ENCODE measurements at places on chromosomes 6 and 20.
A peak's percentile ranks its signal among the peaks of the same experiment; 100 is the strongest.

DNA sequence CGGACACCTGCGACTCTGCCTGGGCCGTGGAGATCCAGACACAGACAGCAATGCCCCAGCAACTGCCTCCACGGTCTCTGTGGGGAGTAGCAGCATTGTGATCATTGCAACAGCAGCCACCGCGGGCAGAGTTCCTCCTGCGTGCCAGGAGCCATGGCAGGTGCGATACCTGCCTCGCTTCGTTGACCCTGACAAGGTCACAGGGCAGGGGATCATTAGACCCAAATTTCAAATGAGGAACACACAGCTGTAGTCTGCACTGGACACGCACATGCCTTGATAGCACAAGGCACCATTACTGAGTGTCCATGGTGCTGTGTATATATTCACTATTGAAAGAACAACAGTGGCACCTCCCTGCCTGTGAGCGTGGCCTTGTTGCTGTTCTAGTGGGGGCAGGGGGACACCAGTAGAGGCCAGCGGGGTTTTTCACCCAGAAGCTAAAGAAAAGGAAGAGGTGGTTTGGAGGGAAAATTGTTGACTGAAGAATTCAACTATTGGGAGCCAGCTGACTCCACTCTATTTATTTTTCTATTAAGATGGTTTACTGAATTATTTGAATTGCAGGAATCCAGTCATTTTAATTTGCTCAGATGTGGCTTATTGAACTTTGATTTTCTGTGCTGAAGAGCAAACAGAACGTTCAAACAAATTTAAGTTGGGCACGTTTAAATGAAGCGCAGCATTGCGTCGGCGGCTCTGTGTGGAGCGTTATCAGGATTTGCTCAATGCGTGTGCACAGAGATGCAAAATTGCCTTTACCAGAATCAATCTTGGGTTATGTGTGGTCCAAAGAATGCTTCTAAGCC, 60.2 kb upstream of the RPS6KA2 start:
- no peak for DNase-seq

DNA sequence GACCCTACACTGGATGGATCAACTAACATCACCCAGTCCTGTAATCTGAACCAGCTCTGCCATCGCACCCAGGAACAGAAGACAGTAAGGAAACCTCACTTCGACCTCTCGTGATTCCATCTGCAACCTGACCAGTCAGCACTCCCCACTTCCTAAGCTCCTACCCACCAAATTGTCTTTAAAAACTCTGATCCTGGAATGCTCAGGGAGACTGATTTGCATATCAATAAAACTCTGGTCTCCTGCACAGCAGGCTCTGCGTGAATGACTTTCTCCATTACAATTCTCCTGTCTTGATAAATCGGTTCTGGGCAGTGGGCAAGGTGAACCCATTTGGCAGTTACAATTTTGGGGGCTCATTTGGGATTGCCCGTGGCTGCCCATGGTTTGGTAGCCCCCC, 18.3 kb upstream of the AGPAT4 start:
- no peak for DNase-seq

GRCh38 chr20:31594558-31595379, 10.3 kb upstream of the ID1 start:
- DNase-seq, result no peak

GRCh38 chr6:2061880-2062279, 183.5 kb downstream of the GMDS start:
- DNase-seq, result no peak

DNA sequence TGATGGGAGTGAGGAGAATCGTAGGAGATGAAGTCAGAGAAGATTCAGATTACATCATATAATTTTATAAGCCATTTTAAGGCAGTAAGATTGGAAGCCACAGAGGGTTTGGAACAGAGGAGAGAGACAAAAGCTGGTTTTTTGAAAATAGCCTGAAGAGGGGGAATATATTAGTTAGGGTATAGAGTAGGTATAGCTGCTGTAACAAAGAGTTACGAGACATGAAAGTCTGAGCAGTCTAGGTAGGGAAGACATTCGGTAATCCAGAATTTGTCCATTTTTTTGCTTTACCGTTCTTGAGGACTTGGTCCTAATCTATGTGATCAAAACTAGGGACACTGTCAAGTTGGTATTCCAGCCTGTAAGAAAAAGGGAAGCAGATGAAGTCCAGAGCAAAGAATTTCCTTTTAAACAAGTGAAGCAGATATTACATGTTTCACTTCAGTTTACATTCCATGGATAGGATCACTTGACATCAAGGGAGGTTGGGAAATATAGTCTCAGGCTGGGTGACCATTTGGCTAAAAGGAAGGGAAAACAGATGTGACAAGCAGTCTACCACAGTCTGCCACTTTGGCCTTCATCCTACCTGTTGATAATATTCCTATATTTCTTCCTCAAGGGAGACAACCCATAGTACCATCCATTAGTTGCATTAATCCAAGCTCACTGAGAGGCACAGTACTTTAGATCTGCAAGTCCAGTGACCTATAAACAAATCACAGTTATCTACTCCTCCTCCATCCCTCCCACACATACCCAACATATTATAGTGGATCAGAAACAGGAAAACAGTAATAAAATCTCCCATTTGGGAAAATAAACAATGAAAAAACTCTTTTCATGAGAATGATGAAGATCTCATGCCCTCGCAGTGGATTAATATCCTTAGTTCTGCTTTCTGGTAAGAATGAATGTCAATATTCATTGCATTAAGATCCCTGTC, 10.2 kb downstream of the FAM135A start:
- no peak for DNase-seq

DNA sequence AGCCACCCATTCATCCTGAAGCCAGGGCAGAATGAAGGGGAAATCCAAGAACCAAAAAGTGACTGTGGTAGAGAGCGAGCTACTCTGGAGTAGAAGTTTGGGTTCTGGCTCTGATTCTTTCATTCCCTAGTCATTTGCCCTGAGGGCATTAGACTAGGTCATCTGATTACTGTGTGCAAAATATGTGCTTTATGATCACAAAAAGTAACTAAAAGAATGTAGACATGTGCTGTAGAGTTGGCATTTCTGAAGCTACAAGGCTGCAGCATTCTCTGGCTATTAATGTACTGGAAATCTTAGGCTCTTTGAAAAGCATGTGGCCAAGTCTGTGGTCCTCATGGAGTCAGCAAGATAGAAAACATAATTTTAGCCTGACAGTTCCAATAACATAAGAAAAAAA, 94.2 kb downstream of the TBC1D7 start:
- DNase-seq, result no peak

- DNase-seq, result peak; percentile 71
Measured at GRCh38 chr20:43507150-43508080, at the start of gene L3MBTL1. L3MBTL1 (plus strand) TSS chr20:43507697; CDS start chr20:43513504, 5,807 bp downstream.

DNA sequence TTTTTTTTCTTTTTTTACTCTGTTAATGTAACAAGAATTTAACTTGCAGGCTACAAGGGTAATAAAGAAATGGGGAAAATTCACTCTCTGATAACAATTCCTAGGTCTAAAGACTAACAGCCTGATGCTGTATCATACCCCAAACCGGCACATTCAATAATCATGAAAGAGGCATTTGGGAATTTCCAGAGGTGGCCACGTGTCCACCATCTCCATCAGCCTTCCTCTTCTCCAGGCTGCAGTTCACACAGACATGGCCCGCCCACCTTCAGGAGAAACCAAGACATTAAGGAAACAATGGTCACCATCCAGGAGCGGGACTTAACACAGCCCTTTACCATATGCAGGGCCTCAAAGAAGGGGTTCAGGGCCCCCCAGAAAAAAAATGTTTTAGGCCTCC, 44.8 kb downstream of the PDE10A start:
- DNase-seq, result no peak

DNA sequence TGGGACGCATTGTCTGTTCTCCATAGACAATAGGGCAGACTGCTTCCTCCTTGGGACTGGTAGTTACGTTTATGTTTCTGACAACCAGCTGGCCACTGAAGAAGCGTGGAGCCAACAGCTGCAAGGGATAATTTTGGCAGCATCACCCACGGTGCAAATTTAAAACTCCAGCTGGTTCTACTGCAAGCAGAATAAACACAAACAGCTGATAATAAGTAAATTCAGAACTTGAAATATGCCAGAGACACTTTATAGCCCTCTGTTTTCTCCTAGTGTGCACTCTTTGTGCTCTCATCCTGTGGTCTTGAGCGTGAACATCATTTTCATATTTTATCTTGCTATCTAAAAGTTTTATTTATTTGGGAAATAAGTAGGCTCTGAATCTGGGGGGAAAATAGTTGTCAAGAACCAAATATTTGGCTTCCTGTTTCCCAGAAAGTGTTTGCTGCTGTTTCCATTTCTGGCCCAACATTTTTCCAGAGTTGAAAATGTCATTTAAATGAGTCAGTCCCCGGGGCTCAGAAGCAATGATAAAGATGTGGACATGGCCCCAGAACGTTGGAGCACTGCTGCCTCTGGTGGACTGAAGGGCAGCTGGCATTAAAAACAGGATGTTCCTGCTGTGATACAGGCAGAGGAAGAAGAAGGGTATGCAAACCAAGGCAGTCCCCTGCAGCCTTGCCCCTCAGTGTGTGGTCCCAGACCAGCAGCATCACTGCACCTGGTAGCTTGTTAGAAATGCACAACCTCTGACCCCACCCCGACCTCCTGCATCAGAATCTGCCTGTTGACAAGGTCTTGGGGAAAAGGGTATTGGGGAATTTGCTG, 12.5 kb upstream of the THBD start:
- no peak for DNase-seq

GRCh38 chr20:46544576-46544975, 5.9 kb downstream of the OCSTAMP start:
- DNase-seq, result no peak

DNA sequence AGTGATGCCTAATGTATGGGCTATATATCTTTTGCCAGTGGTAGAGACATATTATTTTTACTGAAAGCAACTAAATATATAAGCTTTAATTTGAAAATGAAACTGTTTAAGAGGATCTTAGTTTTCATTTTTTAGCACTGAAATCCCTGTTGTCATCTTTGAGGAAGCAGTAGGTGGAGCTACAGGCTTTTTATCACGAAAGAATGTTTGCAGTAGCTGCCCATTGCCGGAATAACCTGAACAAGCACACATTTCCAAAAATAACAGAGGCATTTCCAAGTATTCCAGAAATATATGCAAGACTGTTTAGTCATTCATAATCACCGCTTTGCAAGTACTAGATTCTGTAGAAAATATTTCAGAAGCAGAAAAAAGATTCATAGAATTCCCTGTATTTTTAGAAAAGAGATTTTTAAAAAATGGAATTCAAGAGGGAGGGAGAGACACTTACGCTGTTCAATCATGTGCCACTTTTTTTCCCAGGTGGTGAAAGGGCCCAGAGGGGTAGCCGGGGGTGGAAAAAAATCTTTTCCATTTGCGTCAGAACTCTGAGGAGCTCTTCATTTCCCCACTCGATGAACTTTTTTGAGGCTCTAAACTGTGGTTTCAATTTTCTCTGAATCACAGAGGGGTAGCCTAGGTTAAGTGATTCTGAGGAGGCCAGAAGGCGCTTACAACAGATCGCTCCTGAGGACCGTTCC, 142.5 kb upstream of the FERMT1 start:
- no peak for DNase-seq

- DNase-seq, result peak; percentile 82
Measured at GRCh38 chr6:151325075-151326050, 66.0 kb downstream of the ZBTB2 start.

DNA sequence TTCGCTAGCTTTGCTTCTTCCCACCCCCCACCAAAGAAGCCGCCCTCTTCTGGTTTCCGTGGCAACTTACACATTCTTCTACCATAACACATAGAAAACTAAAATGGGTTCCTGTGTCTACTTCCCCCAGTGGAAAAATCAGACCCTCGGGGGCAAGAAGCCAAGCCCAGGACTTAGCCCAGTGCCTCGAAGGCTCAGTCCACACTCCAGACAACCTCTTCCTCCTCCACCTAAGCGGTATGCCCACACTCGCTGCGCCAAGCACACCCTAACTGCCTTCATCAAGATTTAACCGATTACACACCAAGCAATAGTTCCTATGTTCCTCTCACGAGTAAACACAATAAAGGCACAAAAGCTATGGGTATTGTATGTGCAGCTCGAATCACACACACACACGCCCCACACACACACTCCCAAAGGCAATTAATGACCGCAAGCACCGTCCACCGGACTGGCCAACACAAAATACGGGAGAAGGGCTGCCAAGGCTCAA, 537 bp downstream of the PPIL4 start:
- no peak for DNase-seq

- no peak for DNase-seq
Measured at GRCh38 chr6:88442737-88443136, 276.6 kb upstream of the CNR1 start.

DNA sequence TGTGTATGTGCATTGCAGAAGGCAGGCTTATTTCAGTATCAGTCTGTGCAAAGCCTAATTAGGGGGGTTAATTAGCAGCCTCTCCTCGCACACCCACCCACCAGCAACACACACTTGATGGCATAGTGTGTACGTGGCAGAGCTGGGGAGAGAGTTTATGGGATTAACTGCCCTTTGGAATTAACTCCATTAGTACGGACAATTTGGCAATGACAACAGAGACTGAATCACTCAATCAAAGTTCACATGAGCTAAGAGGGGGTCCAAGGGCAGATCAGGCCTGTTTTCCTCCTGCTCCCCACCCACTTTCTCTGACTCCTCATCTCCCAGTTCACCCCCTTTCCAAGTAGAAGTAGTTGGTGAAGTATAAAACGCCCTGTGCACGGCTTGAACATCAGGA, 69.5 kb downstream of the LRFN2 start:
- DNase-seq, result no peak

GRCh38 chr6:41581381-41581991, 35.3 kb downstream of the FOXP4 start:
- DNase-seq, result no peak

DNA sequence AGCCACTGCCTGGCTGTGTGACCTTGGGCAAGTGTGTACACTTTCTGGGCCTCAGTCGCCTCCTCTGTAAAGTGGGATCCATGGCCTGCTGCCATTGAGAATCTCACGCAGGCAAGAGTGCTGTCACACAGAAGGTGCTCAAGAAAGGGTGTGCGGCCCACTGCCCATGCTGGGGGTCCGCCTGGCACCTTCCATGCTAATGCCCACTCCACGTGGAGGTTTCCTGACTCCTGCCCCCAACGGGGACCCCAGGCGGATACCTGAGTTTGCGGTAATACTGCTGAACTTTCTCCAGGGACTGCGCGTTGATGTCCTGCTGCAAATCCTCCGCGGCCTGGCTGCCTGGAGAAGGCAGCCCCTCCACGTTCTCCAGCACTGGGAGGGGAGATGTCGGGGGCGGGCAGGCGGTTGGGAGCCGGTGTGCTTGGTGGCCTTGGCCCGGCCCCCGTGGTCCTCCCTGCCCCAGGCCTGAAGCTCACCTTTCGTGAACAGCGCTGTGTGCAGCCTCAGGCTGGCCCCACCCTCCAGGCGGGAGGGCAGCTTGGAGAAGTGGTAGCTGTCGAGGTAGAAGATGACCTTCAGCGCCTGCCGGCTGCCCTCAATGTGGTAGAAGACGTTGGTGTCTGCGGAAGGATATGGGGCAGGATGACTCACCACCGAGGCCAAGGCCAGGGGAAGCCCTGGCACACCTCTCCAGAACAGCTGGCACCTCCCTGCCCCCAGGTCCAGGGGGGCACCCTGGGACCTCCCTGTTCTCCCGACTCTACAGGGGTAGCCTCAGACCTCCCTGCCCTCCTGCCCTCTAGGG, 195.6 kb downstream of the PREX1 start:
- peak; percentile 48 for DNase-seq

GRCh38 chr6:15338476-15338875, 92.6 kb downstream of the JARID2 start:
- no peak for DNase-seq

Data from right lobe of liver (tissue), 6 donors.